ENCODE measurements at places on chromosomes 3 and 15. TPM values are rescaled to one million over a fixed set of nuclear protein-coding genes. Genes with fewer than 3 reads are reported as not detected.
A peak's percentile ranks its signal among the peaks of the same experiment; 100 is the strongest.

- peak; percentile 74 for DNase-seq
These were observed 28.0 kb upstream of the VGLL4 start for GRCh38 chr3:11671648-11672100.

- no peak for DNase-seq
These were observed 45.6 kb downstream of the NOX5 start for GRCh38 chr15:69060041-69060481.

GRCh38 chr3:116065501-116065900 lies 379.8 kb downstream of the LSAMP start:
- no peak for DNase-seq

- no peak for DNase-seq
These were observed 28.9 kb downstream of the RARB start for GRCh38 chr3:25456723-25457670.

DNA sequence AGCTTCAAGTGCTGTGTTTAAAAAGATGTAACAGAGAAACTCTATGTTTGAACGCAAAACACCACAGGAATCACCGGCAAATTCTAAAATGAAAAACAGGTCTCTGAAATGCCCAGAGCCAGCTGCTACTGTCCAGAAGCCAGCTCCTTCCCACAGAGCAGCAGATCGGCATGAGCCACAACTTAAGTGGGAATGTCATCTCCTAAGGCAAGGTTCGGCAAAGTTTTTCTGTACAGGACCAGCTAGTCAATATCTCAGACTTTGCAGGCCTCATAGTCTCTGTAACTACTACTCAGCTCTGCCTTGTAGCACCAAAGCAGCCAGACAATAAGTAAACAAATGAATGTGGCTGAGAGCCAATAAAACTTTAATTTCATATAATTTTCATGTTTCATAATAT lies 4.9 kb downstream of the PLOD2 start:
- DNase-seq: peak; percentile 76

- peak; percentile 91 for DNase-seq
These were observed 16.0 kb upstream of the GPR171 start for GRCh38 chr3:151219056-151219455.

- no peak for DNase-seq
These were observed 3.1 kb downstream of the ABTB1 start for GRCh38 chr3:127675651-127676391.

Gene NME9
- not detected for polyA plus RNA-seq

Gene TBC1D21
- polyA plus RNA-seq: not detected

Gene C3orf52
- 1.9 TPM for polyA plus RNA-seq

Data from GM23248 (cell line).